MV-4-11 (cell line): ENCODE measurements at places on chromosomes 6 and 20.

GRCh38 chr20:34703424-34704176 is 544 bp upstream of the TP53INP2 start:
- DNase-seq, result no peak

- no peak for DNase-seq
Observed at GRCh38 chr6:168184701-168185100, 105.7 kb upstream of the FRMD1 start.

DNA sequence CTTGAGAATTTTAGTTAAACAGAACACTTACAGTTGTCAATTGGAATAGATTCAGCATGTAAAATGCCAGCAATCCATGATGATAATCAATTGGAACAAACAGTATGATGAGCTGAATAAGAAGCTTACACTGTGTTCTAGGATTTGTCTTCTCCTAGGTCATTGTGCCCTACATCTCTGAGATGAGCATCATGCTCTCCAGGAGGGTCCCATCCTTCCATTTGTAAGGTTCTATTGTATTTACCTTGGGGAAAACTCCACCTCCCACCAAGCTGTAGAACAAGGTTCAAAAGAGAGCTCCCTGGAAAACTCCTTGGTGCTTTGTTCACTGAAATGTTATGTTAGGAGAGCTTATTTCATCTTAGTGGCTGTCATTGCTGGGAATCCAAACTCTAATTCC is 60.8 kb downstream of the OR2B2 start:
- DNase-seq, result no peak

- DNase-seq, result peak; percentile 97
Observed at GRCh38 chr6:119119989-119120388, 41.5 kb upstream of the FAM184A start.

DNA sequence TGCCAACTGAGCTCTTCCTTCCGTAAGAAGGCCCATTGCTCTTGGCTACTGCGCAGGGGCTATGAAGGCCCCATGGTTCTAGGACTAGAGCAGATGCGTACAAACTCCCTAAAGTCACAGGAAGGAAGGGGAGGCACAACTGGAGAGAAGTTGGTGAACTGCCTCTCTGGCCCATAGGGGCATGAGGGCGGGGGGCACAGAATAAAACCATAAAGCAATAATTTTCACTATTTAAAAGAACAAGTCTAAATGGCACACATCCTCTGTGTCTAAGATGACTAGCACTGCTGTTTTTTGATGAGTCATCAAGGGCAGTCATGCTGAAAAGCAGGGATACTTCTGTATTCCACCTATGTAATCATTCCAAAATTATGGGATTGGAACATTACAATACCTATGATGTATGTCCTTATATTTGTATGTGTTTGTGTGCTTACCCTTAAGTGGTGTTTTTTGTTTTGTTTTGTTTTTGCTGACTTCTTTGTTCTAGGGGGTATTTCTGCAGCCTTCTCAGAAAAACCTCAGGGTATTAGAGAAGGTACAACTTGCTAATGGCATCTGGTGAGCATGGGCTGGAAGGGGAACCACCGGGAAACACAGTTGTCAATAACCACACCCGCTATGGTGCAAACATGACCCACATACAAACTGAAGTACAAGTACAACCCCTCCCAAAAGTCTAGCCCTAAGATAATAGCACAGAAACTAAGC is 36.9 kb downstream of the B4GALT5 start:
- DNase-seq, result peak; percentile 73

GRCh38 chr6:91097364-91097763 is 510.5 kb upstream of the MAP3K7 start:
- DNase-seq, result no peak

- no peak for DNase-seq
Observed at GRCh38 chr20:38864662-38865061, 59.2 kb downstream of the PPP1R16B start.

- DNase-seq, result no peak
Observed at GRCh38 chr20:57682184-57683101, 27.4 kb downstream of the PMEPA1 start.
